Aorta (tissue), 5 donors: ENCODE measurements at places on chromosomes 3 and 15.

GRCh38 chr15:60480888-60481287 is 1.9 kb upstream of the ICE2 start:
- DNase-seq: no peak

DNA sequence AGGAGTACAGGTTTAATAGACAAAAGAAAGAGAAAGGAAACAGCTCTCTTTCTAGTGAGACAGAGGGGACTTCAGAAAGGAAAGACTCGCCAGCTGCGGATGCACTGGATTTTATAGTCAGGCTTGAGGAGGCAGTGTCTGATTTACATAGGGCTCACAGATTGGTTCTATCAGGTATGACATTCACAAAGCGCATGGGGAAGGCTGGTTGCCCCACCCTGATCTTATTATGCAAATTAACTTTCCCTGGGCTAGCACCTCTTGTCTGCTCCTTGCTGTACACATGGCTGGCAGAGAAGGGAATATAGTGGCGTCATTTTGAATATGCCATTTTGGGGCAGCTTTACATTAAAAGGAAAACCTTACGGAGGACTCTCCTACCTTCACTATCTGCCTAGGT is 938.4 kb upstream of the SEMA6D start:
- no peak for DNase-seq

GRCh38 chr3:12977117-12977808 is 96.0 kb downstream of the IQSEC1 start:
- DNase-seq: no peak

DNA sequence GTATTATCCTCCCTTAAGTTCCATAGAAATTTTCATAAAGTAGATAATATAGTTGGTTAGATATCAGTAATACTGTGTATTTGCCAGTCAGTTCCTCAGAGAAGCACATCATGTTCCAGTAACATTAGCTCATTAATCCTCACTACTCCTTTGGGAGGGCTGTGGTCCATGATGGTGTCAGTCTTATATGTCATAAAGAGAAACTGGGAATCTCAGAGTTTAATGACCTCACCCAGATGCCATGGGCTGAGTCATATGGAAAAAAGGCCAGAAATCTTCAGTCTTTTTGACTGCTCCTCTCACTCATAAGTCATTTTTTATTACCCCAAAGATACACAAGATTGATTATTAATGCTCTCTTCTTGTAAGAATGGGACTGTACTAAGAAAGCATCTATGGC is 188.6 kb downstream of the CHL1 start:
- DNase-seq: no peak
